Activated CD8-positive, alpha-beta memory T cell treated with anti-CD3 and anti-CD28 coated beads, Interleukin-2, amount 50 U/mL, for 4 hours (primary cell): ENCODE measurements at places on chromosomes 6 and 20.

DNA sequence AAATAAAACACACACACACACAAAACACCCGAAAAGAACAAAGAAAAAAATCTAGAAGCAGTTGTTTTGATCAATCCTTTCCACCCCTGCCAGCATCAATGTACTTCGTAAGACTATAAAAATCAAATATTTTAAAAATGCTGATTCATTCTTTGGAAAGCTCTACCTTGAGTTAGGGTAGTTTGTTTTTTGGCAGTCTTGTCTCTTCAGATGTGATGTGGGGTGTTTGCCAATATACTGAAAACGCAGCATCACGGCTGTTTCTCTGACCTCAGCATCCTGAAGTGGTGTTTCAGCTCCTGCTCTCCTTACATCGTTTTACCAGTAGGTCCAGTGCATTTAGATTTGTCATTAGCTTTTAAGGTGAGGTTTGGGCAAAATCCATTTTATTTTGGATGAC lies 526.0 kb downstream of the UTRN start:
- no peak for DNase-seq

- peak; percentile 97 for DNase-seq
Observed at GRCh38 chr6:4135665-4136353, 434 bp upstream of the ECI2 start.

GRCh38 chr6:143842461-143842901 lies 657 bp upstream of the LTV1 start:
- no peak for DNase-seq

GRCh38 chr6:38215651-38216311 lies 396.3 kb downstream of the ZFAND3 start:
- DNase-seq: no peak
